A549 treated with ZK216348 at 1 μM for 4 hours (cell line): ENCODE measurements at places on chromosomes 1 and 21. TPM values are rescaled to one million over a fixed set of nuclear protein-coding genes. Genes with fewer than 3 reads are reported as not detected.

Gene GNAT2
- total RNA-seq: 0.15 to 0.16 TPM in 2 of 5 replicates, not detected in the others

Gene S100A9
- total RNA-seq: 0.29 to 1.1 TPM in 2 of 5 replicates, not detected in the others

Gene HSPG2
- 34.8 to 81.3 TPM (median 65.2 TPM) in 5 replicates for total RNA-seq

Gene KDM5B
- total RNA-seq: 13.2 to 19.7 TPM (median 16.2 TPM) in 5 replicates

Gene RUSC1
- 31.4 to 61.5 TPM (median 56.9 TPM) in 5 replicates for total RNA-seq

Gene SPRR2F
- total RNA-seq: not detected in 5 replicates

Gene SIM2
- 6.9 to 9.2 TPM (median 8.1 TPM) in 5 replicates for total RNA-seq

Gene PLEKHA6
- total RNA-seq: 20.4 to 35.4 TPM (median 29.9 TPM) in 5 replicates

Gene EPHA10
- total RNA-seq: 0.69 to 1.7 TPM (median 0.75 TPM) in 5 replicates

Gene ARHGEF11
- 15.3 to 21.6 TPM (median 18.8 TPM) in 5 replicates for total RNA-seq

Gene CD53
- total RNA-seq: not detected in 5 replicates

Gene SPTA1
- total RNA-seq: not detected in 5 replicates

Gene NHLH1
- 0.34 to 0.79 TPM (median 0.47 TPM) in 5 replicates for total RNA-seq

Gene TMEM79
- total RNA-seq: 6.2 to 9.5 TPM (median 8.5 TPM) in 5 replicates

Gene AMY1B
- total RNA-seq: not detected in 5 replicates

Gene CD1C
- total RNA-seq: not detected in 5 replicates

Gene NLRP3
- total RNA-seq: not detected in 5 replicates

Gene INTS11
- 45.7 to 67.6 TPM (median 59.0 TPM) in 5 replicates for total RNA-seq

Gene DDAH1
- total RNA-seq: 4.4 to 8.5 TPM (median 8.0 TPM) in 5 replicates

Gene EXTL1
- total RNA-seq: 0.05 TPM in 1 of 5 replicates, not detected in the others

Gene CFAP141
- not detected in 5 replicates for total RNA-seq

Gene SERINC2
- 13.5 to 33.0 TPM (median 29.6 TPM) in 5 replicates for total RNA-seq

Gene TRIM58
- not detected in 5 replicates for total RNA-seq

Gene A3GALT2
- not detected in 5 replicates for total RNA-seq

Gene CELA2A
- total RNA-seq: not detected in 5 replicates
